ENCODE measurements at places on chromosomes 3 and 15.

DNA sequence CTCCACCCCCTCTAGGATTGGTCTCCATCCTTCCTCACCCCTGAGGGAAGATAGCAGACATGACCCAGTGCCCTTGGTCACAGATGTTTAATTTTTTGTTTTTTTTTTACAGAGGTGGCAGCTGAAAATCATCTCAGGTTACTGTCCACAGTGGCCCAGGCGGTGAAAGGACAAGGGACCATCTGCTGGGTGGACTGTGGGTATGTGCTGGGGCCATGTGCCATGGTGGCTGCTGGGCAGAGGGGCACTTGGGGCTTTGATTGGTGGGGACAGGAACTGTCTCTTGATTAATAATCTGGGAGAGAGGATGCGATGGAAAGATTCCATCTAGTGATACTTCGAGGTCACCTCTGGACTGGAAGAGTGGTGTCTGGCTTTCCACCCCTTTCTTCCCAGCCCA, 25.4 kb downstream of the PDIA5 start:
- no peak for DNase-seq

- DNase-seq, result no peak
Measured at GRCh38 chr15:94290730-94291129, 59.4 kb downstream of the MCTP2 start.

DNA sequence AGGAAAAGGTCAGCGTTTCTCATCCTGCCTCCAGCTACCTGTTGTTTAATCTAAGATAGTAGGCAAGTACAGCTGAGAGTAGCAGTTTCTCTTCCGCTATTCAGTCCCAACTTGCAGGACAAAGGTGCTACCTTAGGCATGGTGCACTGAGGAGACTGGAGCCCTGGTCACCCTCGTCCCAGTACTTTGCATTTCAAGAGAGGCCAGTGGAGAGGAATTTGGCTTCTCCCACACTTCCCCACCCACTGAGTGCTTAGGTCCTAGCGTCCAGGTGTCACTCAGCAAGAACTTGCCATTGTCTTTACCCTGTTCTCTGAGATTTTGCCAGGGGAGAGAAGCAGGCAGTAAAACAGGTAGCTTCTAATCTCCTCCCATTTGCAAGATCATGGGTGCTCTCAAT, 12.5 kb upstream of the RPN1 start:
- DNase-seq, result no peak

GRCh38 chr3:7520059-7520458, 659.1 kb downstream of the GRM7 start:
- DNase-seq, result no peak

DNA sequence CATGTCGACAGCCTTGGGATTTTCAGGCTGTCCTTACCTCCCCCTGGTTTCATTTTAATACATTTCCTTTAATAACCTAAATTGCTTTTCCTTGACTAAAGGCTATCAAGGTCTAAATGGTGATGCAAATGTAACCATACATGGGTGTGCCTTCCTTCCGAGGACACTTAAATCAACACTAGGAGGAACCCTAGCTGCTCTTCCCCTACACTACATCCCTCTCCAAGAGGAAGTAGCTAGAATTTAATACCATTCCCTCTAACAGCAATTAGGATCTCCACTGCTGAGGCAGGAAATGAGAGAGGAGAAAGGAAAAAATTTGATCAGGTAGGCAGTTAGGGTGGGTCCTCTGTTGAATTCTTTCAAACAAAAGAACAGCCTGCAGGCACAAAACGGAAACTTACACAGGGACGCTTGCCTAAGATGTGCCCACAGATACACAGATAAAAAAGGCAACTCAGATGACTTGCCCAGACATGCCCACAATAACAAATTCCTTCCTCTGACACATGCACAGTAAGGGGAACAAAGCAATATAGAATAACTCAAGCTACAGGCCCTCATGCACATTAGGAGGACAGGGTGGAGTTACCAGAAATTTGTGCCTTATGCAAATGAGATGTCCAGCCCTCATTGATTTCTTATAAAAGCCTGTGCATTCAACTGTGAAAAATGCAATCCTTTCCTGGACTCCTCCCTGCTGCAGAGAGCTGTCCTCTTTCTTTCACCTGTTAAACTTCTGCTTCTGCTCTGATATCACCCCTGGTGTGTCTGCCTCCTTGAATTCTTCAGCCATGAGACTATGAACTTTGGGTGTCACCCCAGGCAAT, 1024.4 kb upstream of the CADM2 start:
- no peak for DNase-seq

DNA sequence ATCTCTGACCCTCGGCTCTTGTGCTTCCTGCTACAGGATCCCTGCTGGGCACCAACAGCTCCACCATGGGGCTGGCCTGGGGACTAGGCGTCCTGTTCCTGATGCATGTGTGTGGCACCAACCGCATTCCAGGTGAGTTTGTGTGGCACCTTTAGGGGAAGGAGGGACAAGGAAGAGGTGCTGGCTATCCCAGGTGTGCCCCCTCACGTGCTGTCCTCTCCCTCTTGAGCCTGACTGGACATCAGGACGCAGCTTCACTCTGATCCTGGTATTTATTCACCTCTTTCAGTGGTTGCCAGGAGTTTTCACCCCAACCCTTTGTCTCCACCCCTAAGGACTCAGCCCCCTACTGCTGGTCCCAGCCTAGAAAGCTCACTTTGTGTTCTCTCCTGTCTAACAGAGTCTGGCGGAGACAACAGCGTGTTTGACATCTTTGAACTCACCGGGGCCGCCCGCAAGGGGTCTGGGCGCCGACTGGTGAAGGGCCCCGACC, 960 bp downstream of the THBS1 start:
- no peak for DNase-seq

All from stimulated activated CD4-positive, alpha-beta T cell treated with anti-CD3 and anti-CD28 coated beads, TNF-alpha, amount 100 ng/mL, for 1 hour (primary cell).